ENCODE measurements at places on chromosomes 12 and 14.

GRCh38 chr14:31911160-31911559, 165.9 kb upstream of the ARHGAP5 start:
- no peak for DNase-seq

GRCh38 chr14:100762901-100763300, 36.2 kb downstream of the DLK1 start:
- no peak for DNase-seq

DNA sequence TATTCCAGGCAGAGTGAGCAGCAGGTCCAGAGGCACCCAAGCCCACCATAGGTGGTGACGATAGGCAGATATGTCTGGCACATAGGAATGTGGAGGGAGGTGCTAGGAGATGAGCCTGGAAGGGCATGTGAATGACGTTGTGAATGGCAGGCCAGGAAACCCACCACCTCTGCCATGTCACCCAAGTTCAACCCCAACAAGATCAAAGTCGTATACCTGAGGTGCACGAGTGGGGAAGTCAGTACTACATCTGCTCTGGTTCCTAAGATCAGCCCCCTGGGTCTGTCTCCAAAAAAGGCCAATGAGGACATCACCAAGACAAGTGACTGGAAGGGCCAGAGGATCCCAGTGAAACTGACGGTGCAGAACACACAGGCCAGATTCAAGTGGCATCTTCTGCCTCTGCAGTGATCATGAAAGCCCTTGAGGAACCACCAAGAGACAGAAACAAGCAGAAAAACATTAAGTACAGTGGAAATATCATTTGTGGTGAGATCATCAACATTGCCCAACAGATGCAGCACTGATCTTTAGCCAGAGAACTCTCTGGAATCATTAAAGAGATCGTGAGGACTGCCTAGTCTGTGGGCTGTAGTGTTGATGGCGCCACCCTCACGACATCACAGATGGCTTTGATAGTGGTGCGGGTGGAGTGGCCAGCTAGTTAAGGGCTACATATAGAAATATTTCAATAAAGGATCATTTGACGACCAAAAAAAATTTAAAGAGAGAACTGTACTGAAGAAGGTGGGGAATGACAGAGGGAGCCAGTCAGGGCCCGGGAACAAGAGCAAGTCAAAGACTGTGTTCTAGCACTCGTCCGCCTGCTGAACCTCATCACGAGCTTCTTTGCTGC, 99.7 kb downstream of the ZFP36L1 start:
- DNase-seq, result no peak

- no peak for DNase-seq
These were observed 42.6 kb upstream of the FBRSL1 start for GRCh38 chr12:132447327-132447720.

- DNase-seq, result no peak
These were observed 27.7 kb upstream of the TBX3 start for GRCh38 chr12:114711689-114712152.

GRCh38 chr14:87131879-87132278, 861.1 kb downstream of the GALC start:
- DNase-seq, result no peak

Measured in effector memory CD4-positive, alpha-beta T cell (primary cell).